Heart right ventricle (tissue), 16 donors: ENCODE measurements at places on chromosomes 13 and 19. TPM values are rescaled to one million over a fixed set of nuclear protein-coding genes. Genes with fewer than 3 reads are reported as not detected.
A peak's percentile ranks its signal among the peaks of the same experiment; 100 is the strongest.

DNA sequence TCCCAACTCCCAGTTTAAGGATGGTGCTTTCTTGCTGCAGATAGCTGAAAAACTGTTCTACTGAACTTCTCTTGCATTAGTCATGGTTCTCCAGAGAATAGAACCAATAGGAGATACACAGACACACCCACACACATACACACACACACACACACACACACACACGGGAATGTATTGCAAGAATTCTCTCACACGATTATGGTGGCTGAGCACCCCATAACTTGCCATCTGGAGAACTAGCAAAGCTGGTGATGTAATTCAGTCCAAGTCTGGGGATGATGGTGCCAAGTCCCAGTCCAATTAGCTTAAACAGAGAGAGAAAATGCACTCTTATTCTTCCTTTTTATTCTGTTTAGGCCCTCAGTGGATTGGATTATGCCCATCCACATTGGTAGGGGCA lies 643.9 kb downstream of the DIAPH3 start:
- no peak overlapping the region for H3K4me3 ChIP-seq
- no peak for DNase-seq
- no peaks in the 10 kb centered on the region for H3K36me3 ChIP-seq

- no peak overlapping the region for H3K4me3 ChIP-seq
- no peak overlapping the region for H3K27ac ChIP-seq
- H3K27me3 ChIP-seq: no peaks in the 10 kb centered on the region
- H3K36me3 ChIP-seq: peaks cover 87% of the 10 kb centered on the region
These were observed 21.0 kb downstream of the TPP2 start for GRCh38 chr13:102617697-102618350.

DNA sequence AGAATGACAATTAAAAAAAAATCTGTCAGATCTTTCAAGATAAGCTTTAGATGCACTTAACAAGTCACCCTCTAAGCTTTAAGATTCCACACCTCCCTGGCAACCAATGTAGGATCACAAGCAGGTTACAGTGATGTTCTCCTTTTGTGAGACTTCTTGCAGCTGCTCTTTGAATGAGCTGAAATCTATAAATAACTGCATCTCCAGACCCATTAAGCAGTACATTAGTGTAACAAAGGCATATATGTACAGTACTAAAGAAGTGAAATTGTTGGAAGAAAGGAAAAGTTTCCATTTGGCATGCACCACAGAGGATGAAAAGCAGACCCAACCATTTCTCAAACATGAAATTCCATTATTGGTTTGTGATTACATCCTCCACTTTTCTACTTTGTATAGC lies 364.7 kb downstream of the ENOX1 start:
- H3K4me1 ChIP-seq: no peaks in the 10 kb centered on the region
- no peak overlapping the region for H3K4me3 ChIP-seq
- H3K27me3 ChIP-seq: no peaks in the 10 kb centered on the region
- DNase-seq: no peak
- no peak overlapping the region for H3K27ac ChIP-seq

DNA sequence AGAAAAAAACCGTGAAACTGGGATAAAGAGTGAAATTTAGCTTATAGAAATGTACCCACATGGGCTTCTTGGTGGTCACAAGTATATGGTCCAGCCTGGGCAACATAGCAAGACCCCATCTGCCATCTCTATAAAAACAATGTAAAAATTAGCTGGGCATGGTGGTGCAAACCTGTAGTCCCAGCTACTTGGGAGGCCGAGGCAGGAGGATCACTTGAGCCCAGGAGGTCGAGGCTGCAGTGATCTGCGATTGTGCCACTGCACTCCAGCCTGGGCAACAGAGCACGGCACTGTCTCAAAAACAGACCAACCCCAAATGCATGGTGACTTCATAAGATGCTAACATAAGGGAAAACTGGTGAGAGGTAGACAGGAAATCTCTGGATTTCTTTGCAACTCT lies 54.4 kb downstream of the GNG7 start:
- H3K27ac ChIP-seq: no peak overlapping the region
- H3K4me1 ChIP-seq: no peaks in the 10 kb centered on the region
- no peaks in the 10 kb centered on the region for H3K27me3 ChIP-seq
- no peak for DNase-seq
- no peak overlapping the region for H3K4me3 ChIP-seq

DNA sequence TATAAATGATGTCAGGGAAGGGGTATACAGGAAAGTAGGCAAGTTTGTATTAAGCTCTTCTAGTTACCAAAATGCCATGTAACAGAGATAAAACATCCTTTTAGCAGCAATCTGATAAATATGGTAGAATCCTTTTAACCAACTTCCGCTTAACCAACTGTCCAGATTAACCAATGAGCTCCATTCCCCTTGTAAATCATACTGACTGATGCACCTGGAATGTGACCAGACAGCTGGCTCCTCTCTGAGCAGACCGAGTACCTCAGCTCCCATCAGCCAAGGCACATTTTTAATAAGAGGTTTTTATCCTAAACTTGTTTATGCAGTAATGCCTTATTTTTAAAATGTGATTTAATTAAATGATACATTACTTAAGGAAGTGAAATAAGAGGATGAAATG lies 66.4 kb downstream of the KLF12 start:
- H3K36me3 ChIP-seq: no peaks in the 10 kb centered on the region
- no peak overlapping the region for H3K27ac ChIP-seq
- H3K4me1 ChIP-seq: peaks cover 49% of the 10 kb centered on the region
- DNase-seq: no peak
- H3K4me3 ChIP-seq: no peak overlapping the region

DNA sequence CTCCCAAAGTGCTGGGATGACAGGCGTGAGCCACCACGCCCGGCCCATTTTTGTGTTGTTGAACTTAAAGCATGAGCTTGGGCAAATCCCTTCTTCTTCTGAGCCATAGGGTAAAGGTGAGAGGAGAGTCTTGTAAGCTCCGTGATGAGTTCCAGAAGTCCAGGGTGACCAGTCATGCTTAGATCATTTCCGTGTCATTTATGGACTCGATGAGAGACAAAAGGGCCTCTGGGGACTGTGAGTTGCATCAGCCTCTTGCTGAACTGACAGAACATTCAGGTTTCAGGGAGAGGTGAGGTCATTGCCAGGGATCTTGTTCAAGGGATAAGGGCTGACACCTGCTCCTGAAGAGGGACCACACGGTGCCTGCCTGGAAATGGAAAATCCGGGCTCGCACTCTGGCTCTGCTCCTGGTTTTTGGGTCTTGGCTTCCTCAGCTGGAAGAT lies 53.6 kb downstream of the GADD45B start:
- no peak for DNase-seq
- H3K4me3 ChIP-seq: no peak overlapping the region
- no peak overlapping the region for H3K27ac ChIP-seq
- no peaks in the 10 kb centered on the region for H3K36me3 ChIP-seq

DNA sequence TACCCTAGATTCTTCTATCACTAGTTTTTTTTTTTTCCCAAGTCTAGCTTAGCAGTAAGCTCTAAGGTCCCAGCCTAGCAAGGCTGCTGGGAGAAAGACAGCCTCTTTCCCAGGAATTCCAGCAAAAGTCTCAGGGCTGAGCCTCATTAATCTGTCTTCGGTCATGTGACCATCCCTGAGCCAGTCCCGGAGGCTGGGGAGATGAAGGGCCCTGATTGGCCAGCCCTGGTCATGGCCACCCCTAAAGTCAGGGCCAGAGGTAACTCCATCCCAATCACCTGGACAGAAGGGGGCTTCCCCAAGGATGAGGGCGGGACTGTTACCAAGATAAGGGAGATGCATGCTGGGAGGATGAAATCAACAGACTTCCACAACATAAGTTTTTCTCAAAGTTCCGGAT lies 43.3 kb downstream of the CCNE1 start:
- H3K27ac ChIP-seq: no peak overlapping the region
- no peaks in the 10 kb centered on the region for H3K36me3 ChIP-seq
- DNase-seq: no peak
- H3K4me1 ChIP-seq: no peaks in the 10 kb centered on the region

GRCh38 chr13:33353210-33353609 lies 67.7 kb upstream of the STARD13 start:
- DNase-seq: peak; percentile 36
- H3K36me3 ChIP-seq: no peaks in the 10 kb centered on the region
- H3K27ac ChIP-seq: peak overlapping the region; percentile 96
- H3K4me1 ChIP-seq: peaks cover 21% of the 10 kb centered on the region
- H3K4me3 ChIP-seq: no peak overlapping the region

GRCh38 chr13:51034906-51035305 lies 76.2 kb downstream of the C13orf42 start:
- H3K27ac ChIP-seq: no peak overlapping the region
- no peaks in the 10 kb centered on the region for H3K36me3 ChIP-seq
- H3K27me3 ChIP-seq: no peaks in the 10 kb centered on the region

- no peak overlapping the region for H3K4me3 ChIP-seq
- H3K4me1 ChIP-seq: no peaks in the 10 kb centered on the region
These were observed 93.6 kb downstream of the SOX1 start for GRCh38 chr13:112160558-112160957.

- no peak for DNase-seq
- no peaks in the 10 kb centered on the region for H3K4me1 ChIP-seq
- no peak overlapping the region for H3K4me3 ChIP-seq
- H3K27me3 ChIP-seq: no peaks in the 10 kb centered on the region
These were observed 73.2 kb downstream of the GGACT start for GRCh38 chr13:100515410-100515800.

DNA sequence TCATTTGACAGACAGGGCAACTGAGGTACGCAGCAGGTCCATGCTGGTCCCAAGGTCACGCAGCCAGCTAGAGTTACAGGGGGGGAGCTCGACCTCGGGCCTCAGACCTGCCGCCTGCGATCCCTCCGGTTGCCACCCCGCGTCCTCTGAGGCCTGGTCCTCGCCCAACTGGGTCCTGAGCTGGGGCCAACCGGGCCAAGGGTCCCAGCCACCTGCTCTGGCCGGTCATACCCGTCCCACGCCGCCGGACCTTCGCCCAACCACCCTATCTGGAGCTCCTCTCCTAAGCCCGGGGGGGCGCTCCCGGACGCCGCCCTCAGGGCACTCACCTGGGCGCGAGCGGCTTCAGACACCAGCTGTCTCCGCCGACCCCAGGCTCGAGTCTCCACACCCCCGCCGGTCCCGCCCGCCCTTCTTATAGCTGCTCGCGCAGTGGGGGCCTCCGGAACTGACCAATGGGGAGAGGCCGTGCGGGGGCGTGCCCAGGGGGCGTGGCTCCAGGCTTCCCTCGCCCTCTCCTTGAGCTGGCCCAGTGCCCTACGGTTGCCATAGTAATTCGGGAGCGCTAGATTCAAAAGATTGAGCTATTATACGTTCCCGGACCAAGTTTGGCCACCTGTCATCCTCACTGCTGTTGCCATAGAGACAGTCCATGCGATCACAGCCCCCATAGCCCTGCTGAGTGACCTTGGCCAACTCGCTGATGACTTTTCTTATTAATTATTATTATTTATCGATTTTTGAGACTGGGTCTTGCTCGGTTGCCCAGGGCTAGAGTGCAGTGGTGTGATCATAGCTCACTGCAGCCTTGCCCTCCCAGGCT lies at the start of gene PLIN5:
Gene PLIN5 (minus strand): TSS at position 389 of the 823 bp plus-strand sequence. CDS start 1,150 bp downstream, outside the sequence.
- peaks cover 8% of the 10 kb centered on the region for H3K4me1 ChIP-seq
- DNase-seq: peak; percentile 81
- peak within 1 kb of the TSS; percentile 30 for H3K4me3 ChIP-seq
- peak within 1 kb of the TSS; percentile 59 for H3K27ac ChIP-seq
- no peaks in the 10 kb centered on the region for H3K36me3 ChIP-seq
- peaks cover 3% of the 10 kb centered on the region for H3K27me3 ChIP-seq

DNA sequence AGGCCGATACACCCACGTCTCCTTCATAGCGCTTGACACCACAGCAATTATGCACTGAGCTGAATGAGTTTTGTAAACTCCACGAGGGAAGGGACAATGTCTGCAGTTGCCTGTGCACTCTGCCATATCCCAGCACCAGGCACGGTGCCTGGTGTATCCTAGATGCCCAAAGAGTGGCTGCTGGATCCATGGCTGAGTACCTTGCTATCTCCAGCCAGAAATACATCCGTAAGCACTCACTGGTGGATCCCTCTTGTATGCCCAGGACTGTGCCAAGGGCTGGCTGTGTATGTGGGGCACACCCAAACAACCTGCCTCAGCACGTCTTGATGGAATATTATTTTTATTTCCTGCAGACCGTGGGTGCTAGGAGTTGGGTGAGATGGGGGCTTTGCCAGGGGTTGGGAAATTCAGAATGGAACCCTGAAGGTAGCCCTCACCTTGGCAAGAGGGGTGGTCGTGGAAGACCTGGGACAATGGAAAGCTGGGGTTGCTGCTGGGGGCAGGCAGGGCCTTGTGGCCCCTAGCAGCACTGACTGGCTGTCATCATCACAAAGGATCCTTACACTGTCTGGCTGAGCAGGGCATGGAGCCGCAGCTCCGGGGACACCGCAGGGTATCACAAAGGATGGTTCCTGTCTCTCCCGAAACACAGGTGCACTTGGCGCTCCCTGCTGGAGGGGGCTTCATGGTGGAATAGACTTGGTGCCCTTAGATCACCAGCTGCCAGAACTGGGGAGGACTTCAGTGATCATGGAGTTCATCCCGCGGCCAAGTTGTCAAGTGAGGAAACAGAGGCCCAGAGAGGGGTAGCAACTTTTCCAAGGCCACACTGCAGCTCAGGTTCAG lies 131.3 kb downstream of the URI1 start:
- no peaks in the 10 kb centered on the region for H3K27me3 ChIP-seq
- no peak overlapping the region for H3K27ac ChIP-seq
- no peak overlapping the region for H3K4me3 ChIP-seq

GRCh38 chr19:32403291-32403995 lies 2.1 kb upstream of the DPY19L3 start:
- no peaks in the 10 kb centered on the region for H3K27me3 ChIP-seq
- no peaks in the 10 kb centered on the region for H3K36me3 ChIP-seq
- no peak overlapping the region for H3K4me3 ChIP-seq

DNA sequence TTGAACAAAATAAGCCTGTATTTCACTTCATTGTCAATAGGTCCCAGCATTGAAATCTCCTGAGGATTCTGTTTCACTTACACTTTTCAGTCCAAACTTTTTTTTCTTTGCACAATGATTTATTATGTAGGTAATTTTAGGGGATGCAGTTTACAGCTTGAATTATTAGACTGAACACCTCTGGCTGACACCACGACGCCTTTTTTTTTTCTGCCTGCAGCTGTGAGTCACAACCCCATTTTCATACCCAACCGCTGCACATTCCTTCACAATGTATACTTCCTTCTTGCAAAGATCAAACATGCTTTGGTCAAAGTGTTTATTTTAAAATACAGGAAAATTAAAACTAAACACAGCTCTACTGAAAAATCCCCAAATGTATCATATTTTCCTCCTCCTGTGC lies 11.4 kb downstream of the ZIC2 start:
- H3K27me3 ChIP-seq: peaks cover 100% of the 10 kb centered on the region
- no peak overlapping the region for H3K27ac ChIP-seq
- no peaks in the 10 kb centered on the region for H3K36me3 ChIP-seq
- DNase-seq: no peak

- peaks cover 51% of the 10 kb centered on the region for H3K4me1 ChIP-seq
- DNase-seq: peak; percentile 29
- H3K27me3 ChIP-seq: no peaks in the 10 kb centered on the region
- peak within 1 kb of the TSS; percentile 65 for H3K27ac ChIP-seq
- no peaks in the 10 kb centered on the region for H3K36me3 ChIP-seq
- peak within 1 kb of the TSS; percentile 53 for H3K4me3 ChIP-seq
These were observed at the start of gene TMEM91 for GRCh38 chr19:41376241-41376997. TMEM91 (plus strand) TSS chr19:41376533; CDS start chr19:41378310, 1,777 bp downstream.

The LPAR2 gene
- total RNA-seq: 0.94 TPM

The LRRC25 gene
- total RNA-seq: 2.6 TPM

The TECR gene
- 65.1 TPM for total RNA-seq

The ZNF14 gene
- total RNA-seq: 2.8 TPM

The FLT3LG gene
- total RNA-seq: 4.4 TPM

The CCDC70 gene
- not detected for total RNA-seq

The POMP gene
- 104 TPM for total RNA-seq

The NPAS1 gene
- total RNA-seq: not detected
